DMS79 treated with DMSO at 0.1 percent for 48 hours (cell line): ENCODE measurements at places on chromosomes 4 and X.

GRCh38 chr4:169064296-169064695 is 54.2 kb upstream of the CBR4 start:
- DNase-seq: no peak

- no peak for DNase-seq
These were observed 175.5 kb downstream of the DHRSX start for GRCh38 chrX:2325076-2325784.

DNA sequence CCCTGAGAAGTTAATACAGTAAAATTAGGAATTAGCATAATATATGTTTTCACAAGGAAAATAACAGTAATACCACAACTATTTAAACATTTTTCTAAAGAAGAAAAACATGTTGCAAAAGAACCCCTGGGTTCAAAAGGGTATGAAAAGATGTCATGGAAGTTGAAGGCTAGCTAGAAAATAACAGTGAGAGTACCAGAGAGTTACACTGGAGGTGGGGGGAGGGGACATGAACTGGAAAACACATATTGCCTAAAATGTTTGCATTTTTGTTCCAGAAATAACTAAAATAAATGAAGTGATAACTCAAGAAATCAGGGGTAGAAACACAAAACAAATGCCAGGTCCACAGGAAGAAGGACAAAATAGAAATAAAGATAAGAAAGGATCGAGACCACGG is 336.6 kb upstream of the MAD2L1 start:
- DNase-seq: no peak

DNA sequence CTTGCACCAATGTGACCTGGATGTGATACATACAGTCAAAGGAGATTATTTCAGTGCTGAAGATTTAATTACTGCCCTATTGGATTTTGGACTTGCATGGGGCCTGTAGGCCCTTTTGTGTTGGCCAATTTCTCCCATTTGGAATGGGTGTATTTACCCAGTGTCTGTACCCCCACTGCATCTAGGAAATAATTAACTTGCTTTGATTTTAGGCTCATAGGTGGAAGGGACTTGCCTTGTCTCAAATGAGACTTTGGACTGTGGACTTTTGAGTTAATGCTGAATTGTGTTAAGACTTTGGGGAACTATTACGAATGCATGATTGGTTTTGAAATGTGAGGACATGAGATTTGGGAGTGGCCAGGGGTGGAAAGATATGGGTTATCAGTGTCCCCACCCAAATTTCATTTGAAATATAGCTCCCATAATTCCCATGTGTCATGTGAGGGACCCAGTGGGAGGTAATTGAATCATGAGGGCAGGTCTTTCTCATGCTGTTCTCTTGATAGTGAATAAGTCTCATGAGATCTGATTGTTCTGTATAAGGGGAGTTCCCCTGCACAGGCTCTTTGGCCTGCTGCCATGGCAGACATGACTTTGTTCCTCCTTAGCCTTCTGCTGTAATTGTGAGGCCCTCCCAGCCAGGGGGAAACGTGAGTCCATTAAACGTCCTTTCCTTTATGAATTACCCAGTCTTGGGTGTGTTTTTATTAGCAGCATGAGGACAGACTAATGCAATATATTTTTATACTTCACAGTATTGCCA is 362.2 kb upstream of the SPANXN4 start:
- DNase-seq: no peak

DNA sequence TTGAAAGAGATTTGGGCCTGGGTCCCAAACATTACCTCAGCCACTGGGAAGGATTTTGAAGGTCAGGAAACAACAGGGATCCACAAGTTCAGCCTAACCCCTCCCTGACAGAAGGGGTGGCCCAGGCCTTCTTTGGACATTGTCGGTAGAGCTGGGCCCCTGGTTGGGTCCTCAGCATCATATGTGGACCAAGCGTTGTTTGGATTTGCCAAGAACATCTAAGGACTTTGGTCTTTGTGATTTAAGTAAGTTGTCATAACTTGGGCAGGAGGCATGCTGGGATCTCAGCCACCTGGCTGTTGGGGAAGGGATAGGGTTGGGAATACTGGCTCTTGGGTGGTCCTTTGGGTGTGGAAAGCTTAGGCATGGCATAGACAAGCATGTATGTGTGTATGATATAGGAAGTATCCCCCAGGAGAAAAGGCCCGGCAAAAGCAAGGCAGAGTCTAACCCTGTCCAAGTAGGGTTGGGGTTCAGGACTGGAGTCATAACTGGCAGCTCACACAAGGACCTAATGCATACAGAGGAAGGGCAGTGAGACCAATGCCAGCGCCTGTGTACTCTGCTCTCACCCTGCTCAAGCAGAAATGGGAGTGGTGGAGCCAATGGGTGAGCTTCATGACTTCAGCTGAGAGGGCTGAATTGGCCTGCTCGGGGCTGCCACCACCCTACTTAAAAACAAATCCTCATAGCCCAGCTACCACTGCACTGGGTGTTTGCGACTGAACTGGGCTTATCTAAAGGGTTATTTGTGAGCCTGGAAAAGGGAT is 102.8 kb downstream of the RTL5 start:
- DNase-seq: no peak

GRCh38 chr4:117491516-117491915 is 406.1 kb upstream of the TRAM1L1 start:
- DNase-seq: no peak

DNA sequence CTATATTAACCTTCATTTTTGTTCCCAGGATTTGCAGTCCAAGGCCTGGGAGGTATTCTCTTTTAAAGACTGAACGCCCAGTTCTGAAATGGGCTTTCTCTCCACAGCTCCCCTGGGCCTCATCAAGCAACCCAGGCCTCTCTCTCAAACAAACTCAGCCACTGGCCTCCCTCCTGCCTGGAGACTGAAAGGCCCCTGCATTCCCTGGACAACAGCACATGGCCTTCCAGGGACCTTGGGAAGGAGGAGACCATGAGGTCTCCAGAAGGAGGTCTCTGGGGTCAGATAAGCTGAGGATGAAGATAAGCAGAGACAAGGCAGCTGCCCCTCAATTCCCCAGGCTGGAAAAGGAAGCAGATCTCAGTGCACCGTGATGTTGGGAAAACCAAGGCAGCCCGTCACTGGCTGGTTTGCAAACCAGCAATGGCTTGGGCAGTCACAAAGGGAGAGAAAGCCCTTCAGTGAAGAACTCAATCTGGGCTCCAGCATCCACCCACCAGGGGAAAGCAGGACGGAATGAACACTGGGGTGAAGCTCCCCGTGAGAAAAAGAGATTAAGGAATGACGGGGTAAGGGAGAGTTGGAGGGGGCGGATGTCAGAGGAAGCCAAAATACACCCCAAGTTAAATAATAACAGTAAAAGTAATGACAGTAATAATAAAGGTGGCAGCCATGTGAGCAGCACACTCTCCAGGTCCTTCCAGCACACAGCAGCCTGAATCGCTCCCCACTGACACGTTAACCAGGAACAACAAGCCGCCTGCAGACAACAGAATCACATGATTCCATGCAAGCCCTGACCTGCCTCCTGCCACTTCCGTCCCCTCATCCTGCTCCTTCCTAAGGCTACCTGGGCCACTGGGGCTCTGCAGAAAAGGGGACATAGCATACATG is 22.3 kb downstream of the AMOT start:
- DNase-seq: peak; percentile 53
